Activated naive CD4-positive, alpha-beta T cell (primary cell): ENCODE measurements at places on chromosomes 11 and 22.

GRCh38 chr11:58652726-58653280 is 30.3 kb downstream of the CNTF start:
- DNase-seq: no peak

- no peak for DNase-seq
Observed at GRCh38 chr11:33476945-33477606, 219.9 kb downstream of the HIPK3 start.

DNA sequence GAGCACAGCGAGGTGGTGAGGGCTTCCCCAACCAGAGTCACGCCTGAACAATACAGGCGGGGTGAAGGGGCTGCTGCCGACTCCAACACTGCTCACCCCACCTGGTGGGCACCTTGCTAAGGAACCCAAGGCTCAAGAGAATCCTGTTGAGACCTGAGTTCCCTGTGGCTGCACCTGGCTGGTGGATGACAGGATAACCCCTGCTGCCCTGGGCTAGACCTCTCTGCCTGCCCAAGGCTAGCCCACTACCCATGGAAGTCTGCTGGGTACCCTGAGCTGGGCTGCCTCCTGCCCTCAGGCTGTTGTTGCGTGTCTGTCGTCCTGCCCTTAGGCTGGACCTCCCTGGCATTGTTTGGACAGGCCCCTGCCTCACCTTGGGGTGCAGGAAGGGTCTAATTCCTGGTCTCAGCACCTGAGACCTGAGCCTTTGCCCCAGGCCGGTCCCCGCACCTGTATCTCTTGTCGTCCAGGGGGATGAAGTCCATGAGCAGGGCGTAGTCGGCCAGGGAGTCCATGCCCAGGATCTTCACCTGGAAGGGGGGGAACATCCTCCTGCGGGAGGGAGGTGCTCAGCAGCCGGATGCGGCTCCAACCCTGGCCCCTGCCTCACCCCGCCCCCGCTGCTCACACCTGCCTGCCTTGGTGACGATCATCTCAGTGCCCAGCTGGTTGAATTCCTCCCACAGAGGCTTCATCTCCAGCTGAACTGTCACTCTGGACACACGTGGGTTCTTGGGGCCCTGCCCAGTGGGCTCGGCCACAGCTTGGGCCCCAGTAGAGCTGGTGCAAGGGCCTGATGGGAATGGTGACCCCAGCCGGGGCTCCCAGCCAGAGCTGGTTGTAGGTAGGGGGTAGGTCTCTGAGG is 4.9 kb upstream of the NUDT8 start:
- DNase-seq: no peak

- no peak for DNase-seq
Observed at GRCh38 chr11:59676205-59676604, 7.4 kb upstream of the PATL1 start.

- DNase-seq: no peak
Observed at GRCh38 chr11:76209375-76209972, 3.2 kb upstream of the WNT11 start.
